ENCODE measurements at places on chromosomes 6 and 20.

- DNase-seq: no peak
Observed at GRCh38 chr6:87824958-87825491, 123.0 kb upstream of the AKIRIN2 start.

DNA sequence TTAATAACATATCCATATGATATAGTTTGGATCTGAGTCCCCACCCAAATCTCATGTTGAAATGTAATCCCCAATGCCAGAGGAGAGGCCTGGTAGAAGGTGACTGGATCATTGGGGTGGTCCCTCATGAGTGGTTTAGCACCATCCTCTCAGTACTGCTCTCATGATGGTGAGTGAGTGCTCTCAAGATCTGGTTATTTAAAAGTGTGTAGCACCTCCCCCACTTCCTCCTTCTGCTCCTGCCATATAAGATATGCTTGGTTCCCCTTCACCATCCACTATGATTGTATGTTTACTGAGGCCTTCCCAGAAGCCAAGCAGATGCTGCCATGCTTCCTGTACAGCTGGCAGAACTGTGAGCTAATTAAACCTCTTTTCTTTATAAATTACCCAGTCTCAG lies 22.9 kb downstream of the IRF4 start:
- DNase-seq: no peak

DNA sequence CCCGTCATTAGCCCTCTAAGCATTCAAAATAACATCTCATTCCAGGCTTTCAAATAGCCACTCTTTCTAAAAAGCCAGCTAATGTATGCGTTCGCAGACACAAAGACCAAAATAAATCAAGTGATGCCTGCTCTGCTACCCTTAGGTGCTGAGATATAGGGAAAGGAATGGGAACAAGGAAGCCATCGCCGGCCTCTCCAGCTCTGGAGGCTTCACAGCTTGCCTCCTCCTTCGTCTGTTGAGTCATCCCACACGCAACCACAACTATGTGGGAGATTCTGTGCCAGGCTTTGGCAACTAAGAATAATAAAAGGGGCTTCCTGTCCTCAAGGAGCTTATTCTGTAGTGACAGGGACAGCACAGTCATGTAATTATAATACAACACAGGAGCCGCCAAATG lies 27.3 kb upstream of the SLC22A23 start:
- peak; percentile 62 for DNase-seq

DNA sequence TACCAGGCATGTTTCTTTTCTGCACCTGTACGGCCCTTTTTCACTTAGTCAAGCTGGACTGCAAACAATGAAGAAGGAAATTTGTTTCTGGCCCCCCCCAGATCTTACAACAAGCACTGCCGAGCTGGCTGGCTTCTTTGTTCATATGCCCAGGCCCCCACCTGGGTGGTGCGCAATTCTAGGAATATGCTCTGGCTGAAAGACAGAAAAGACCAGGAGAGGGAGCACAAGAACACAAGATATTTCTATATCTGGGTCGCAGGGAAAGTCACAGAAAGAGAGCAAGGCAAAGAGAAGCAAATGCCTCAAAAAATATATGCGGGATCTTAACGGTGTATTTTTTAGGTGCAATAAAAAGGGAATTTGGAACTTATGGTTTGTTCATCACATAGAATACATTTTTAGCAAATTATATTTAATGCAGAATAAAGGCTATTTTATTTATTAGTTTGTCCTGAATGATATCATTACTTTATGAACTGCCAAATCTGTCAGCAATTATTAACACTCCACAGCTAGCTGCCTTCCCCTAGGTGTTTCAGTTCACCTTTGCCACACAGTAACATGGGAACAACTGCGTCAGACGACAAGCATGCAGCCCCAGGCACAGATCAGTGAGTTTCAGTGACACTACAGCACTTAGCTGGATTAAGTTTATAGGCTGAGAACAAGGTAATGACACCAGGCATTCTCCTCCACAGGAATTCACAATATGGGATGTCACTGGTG lies 76.5 kb downstream of the GJA10 start:
- DNase-seq: peak; percentile 49

- DNase-seq: no peak
Observed at GRCh38 chr6:1407499-1407990, 18.2 kb downstream of the FOXF2 start.

DNA sequence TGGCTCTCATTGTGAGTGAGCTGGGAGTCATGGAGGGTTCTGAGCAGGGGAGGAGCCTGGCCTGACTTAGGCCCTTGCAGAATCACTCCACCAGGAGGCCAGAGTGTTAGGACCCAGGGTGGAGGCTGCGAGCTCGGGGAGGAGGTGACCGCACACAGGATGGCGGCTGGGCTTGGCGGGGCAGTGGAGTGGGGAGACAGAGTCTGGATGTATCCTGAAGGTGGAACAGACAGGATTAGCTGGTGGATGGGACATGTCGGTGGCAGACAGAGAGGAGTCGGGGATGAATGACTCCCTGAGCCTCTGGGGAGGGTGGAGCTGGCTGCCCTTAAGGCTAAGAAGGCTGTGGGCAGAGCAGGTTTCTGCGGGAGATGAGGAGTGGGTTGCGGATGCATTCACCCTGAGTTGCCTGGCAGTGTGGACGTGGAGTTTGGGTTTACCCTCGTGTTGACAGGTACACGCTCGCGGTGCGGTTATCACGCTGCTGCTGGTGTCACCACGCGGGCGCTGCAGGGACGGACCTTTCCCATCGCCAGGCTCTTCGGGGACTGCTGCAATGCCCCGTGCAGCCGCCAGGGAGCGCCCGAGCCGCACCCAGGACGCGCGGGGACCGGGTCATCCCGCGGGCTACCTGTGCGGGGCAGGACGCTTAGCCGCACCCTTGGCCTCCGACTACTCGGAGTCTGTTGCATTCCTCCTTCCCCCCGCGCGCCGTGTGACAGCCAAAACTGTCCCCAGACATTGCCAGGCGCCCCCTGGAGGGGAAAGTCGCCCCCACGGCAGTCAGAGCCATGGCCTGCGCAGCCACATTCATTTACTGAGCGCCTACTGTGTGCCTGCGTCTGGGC lies 43.0 kb upstream of the PTGIS start:
- no peak for DNase-seq

DNA sequence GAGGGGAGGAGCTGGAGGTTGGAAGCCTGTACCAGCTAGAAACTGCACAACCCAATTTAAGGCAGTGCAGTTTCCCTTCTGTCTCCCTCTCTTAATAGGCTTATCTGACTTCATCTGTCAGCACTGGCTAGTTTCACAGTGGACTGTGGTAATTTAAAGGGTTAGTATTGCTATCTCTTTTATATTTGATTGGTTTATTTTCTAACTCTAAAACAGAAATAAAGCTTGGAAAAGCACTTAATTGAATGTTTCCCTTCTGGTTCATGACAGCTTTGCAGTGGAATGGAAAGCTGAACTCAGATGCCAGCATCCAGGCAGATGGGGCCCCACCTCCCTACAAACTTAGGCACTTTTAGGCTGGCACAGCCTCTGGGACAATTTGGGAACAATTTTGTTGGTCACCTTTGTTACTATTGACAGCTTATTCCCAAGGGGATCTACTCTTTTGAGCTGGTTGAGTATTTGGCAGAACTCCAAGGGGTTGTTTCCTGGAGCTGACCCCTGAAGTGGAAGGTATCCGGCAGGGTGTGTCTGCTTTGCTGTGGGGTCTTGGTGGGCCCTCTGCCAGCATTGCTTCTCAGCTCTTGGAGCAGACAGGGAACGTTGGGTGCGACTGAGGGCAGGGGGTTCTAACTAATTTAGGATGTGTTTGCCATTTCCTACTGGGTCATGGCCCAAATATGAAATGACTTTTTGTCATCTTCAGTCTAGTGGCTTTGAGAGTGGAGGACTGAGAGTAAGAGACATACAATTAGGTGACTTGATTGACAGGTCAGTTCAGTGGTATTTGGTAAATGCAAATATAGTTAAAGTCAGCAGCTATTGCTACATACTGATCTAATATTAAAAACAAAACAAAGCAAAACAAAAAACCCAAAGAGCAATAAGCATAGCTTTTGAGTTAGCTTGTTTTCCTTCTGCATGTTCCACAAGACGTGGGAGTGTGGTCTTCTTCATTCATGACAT lies 9.3 kb downstream of the SH3BGRL2 start:
- no peak for DNase-seq

GRCh38 chr6:37985355-37985754 lies 165.8 kb downstream of the ZFAND3 start:
- DNase-seq: no peak

DNA sequence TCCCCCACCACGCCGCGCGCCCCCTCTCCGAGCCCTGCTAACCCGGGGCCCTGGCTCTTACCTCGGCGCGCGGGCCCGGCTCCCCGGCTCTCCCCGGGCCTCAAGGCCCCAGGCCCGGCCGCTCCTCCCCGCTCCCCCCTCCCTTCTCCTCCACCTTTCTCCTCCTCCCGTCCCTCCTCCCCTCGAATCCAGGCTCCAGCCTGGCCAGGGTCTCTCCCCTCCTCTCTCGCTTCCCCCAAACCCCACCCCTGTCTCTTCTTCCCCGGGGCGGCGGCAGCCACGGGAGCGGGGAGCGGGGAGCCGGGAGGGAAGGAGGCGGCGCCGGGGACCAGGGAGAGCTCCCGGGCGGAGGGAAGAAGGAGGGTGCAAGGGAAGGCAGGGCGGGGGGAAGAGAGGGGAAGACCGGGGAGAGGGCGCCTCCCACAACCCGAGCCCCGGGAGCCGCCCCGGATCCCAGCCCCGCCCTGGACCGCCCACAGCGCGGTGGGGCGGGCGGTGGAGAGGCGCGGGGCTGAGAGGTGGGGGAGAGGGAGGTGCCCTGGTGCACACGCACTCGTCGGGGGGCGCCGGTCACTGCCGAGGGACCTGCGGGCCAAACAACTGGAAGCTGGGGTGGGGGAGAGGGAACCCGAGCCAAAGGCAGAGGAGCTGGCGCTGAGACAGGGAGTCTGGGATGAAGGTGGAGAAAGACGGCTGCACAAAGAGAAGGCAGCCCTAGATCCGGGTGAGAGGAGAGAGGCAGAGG lies at the start of gene GABBR1:
Gene GABBR1 (minus strand): TSS at position 395 of the 745 bp plus-strand sequence. CDS start 798 bp downstream, outside the sequence.
- peak; percentile 69 for DNase-seq

- no peak for DNase-seq
Observed at GRCh38 chr6:13557841-13558240, 16.6 kb upstream of the SIRT5 start.

DNA sequence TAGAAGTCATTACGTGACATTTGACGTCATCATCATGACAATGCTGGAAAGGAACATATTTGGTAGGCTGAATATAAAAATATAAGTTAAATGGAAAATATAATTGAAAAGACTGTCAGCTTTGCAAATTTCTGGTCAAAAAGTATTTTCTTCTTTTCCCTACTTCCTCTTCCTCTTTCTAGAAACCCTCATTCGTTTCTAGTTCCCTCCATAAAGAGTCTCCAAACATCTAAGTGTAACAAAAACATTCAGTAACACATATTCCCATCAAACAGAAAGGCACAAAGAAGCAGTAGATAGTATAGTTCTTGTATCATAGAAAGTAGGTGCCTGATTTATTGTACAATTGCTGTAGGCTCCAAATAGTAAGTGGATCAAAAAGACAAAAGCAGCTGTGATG lies 150.8 kb upstream of the FAM83B start:
- no peak for DNase-seq

- DNase-seq: no peak
Observed at GRCh38 chr6:167711768-167712730, 114.7 kb upstream of the AFDN start.

- no peak for DNase-seq
Observed at GRCh38 chr20:15921930-15922329, 651.3 kb downstream of the KIF16B start.

DNA sequence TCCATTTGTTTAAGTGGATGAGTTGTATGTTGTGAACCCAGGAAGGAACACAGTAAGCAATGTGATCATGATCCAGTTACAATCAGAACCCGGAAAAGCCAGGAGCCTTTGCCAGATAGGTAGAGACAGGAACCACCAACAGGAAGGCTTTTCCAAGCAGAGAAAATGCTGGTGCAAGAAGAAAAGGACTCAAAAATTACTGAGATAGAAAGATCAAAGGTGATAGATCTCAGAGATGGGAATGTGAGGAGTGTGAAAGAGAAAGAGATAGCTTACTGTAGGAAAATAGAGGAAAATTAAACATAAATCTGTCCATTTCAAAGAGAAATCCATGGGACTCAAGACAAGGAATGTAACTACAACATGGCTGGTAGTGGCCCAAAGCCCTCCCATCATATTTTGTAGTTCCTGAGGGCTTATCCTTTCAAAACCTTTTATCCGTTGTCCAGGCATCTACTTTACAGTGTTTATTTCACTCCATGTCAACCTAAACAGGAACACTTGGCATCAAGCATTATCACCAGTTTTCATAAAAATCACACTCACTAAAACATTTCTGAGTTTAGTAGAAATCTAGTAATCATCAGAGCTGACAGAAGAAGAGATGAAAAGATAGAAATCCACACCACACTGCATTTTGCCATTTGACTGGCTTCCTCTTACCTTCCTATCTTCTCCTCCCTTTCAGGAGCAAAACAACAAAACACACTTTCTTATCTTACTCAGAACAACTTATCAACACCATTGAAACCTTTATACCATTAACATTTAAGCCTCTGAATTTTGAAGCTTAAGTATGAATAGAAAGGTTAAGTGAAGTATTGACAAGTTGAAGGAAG lies 44.5 kb upstream of the STXBP5 start:
- no peak for DNase-seq

- peak; percentile 20 for DNase-seq
Observed at GRCh38 chr6:111788379-111789276, 84.6 kb downstream of the FYN start.

GRCh38 chr6:13943943-13944342 lies 19.2 kb downstream of the RNF182 start:
- DNase-seq: no peak

DNA sequence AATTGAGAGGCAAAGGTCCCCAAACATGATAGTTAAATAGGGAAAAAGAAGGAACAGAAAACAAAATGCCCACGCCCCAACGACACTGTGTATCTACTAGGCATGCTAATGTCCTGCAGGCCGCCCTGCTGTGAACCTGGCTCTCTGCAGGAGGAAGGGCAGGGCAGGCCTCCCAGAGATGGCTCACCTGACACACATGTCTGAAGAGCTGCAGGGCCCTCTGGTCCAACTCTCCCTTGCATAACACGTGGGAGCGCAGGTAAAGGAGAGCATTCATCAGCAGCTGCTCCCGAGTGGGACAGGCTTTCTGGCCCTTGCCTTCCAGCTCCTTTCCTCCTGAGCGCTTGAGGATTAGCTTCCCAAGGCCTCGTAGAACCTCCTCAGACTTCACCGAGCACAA lies 53.7 kb upstream of the LYRM2 start:
- no peak for DNase-seq

DNA sequence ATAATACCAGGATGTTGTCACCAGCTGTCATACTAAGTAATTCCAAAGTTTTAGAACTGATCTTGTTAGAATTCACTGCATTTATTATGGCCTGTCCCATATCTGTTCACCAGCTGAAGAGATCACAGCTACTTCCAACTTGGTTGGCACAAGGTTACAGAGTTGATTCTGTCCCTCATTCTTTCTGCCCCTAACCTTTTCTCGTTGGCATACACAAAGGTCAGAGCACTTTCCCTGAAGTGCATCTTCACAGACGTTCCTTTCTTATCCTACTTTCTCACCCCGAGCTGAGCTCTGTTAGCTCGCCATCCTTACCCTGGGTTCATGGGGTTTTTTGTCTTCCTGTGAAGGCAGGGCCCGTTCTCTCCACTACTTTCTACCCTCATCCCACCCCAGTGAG lies 66.0 kb upstream of the VSTM2L start:
- no peak for DNase-seq

GRCh38 chr6:67133973-67134372 lies 1426.9 kb upstream of the EYS start:
- no peak for DNase-seq

Measured in bronchial epithelial cell (primary cell).